EL (cell line): ENCODE measurements at places on chromosomes 12 and 14.
A peak's percentile ranks its signal among the peaks of the same experiment; 100 is the strongest.

DNA sequence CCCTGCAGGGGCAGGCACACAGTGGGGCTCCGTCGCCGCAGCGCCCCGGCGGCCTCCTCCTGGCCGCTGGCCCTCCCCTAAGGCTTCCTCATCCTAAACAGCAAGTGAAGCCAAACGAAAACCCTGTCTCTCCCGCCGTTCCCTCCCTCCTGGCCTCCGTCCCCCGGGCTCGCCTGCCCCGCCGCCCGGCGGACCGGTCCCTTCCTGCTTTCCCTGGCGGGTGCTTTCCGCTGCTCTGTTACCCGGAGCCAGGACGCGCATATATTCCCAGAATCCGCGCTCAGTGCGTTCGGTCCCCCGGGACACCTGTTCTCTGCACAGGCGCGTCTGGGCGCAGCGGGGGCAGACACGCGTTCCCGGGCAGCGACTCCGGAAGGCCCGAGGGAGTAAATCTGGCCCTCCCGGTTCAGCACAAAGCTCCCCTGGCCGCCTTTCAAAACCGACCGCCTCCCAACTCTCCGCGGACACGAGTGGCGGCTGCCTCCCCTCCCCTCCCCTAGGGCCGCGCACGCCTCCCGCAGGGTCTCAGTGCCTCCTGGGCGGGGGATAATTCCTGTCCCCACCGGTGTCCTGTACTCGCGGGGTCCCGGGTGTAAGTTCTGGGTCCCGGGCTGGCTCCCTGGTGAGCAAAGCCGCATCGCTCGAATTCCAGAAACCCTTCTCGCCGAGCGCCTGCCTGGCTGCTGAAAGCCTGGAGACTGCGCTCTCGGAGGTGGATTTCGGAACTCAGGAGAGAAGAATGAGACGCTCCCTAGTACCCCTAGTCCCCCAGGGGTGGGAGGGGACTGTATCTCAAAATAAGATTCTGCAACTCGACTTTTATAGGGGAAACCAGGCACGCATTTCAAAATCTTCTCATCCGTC lies 21.4 kb upstream of the CEP170B start:
- no peak for DNase-seq

DNA sequence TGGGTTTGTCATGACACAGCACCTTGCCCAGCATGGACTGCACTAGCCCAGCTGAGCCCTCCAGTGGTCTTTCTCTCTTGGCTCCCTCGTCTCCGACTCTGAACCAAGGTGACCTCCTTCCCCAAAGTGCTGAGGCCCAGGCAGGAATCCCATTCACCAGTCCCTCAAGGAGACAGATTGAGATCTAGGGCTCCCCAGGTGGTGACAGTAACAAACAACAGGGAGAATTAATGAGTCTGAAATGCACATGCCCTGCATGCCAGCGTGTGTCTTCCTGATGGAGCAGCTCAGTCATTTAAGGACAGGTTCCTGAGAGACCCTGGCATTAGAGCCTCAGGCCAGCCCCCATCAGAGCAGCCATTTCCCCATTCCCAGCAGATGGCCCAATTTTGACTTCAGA lies 51.4 kb upstream of the OAS1 start:
- peak; percentile 9 for DNase-seq

DNA sequence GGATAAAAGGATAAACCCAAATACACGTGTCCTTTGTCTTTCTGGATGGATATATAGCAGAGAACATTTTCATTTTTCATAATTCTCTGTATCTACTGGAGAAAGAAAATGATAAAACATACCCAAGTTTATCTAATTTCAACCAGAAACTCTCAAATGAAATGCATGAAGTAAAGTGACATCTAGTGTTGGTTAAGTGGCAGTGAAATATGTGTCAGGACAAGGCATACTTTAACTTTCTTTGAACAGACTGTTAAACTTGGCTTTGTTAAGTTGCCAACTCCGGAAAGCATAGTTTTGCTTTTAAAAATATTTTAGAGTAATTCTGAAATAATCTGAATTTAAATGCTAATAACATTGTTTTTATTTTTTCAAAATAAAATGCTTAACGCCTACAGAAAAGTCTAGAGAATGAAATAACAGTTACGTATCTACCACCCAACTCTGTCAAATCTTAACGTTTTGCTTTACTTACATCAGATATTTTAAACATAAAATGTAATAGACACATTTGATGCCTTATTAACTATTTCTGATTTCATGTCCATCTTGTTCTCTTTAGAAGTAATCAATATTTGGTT lies 25.2 kb upstream of the NTN4 start:
- peak; percentile 47 for DNase-seq

DNA sequence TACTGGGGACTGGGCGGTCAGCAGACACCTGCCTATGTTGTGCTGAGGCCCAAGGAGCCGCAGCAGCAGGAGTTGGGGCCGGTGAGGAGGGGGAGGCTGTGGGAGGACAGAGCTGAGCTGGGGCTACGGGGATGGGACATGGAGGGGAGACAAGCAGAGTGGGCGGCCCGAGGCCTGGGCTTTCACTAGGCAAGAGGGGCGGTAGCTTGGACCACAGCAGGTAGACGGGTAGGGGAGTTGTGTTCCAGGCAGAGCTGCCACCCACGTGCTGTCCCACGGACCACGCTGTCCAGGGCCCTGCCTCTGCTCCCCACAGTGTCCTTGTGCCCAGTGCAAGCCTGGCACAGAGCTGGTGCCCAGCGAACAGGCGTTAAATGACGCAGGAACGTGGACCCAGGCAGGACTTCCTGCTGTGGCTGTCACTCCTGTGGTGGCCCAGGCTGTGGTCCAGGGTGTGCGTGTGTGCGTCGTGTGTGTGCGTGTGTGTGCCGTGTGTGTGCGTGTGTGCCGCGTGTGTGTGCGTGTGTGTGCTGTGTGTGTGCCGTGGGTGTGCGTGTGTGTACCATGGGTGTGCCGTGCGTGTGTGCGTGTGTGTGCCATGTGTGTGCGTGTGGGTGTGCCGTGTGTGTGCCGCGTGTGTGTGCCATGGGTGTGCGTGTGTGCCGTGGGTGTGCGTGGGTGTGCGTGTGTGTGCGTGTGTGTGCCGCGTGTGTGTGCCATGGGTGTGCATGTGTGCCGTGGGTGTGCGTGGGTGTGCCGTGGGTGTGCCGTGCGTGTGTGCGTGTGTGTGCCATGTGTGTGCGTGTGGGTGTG lies 6.8 kb downstream of the CEP170B start:
- no peak for DNase-seq

- DNase-seq: no peak
These were observed 1662.2 kb upstream of the FLRT2 start for GRCh38 chr14:83867566-83868225.

- DNase-seq: peak; percentile 76
These were observed 41.4 kb downstream of the ATL1 start for GRCh38 chr14:50601394-50601793.

DNA sequence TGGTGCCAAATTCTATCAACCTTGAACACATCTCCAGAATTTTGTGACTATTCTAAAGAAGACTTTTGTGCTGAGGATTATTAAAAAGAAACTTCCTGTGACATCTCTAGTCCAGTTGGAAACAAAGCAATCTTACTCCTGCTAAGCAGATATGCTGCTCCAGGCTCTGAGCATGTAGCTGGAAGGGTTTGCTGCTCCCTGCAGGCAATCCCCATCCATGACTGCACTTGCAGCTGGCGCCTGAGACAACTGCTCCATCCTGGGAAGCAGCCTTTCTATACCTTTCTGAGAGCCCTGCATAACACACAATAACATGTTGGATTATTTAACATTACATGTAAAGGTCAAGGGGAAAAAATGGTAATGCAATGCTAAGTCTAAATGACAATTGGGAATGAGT lies 105.1 kb downstream of the NDUFA12 start:
- DNase-seq: no peak

DNA sequence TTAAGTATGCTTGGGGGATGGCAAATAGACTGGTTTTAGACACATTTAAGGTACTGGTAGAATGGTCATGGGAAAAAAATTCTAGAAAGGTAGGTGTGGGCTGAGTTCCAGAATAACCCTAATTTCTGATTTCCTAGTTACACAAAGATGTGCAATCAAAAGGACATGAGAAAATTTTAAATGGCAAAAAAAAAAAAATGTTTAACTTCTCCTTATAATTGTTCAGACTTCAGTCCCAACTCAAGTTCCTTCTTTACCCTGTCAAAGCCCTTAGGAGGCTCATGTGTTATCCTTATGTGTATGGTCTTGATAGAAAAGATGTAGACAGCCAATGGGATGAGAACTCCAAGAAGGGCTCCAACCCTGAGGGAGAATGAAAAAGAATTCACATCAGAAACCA lies 153.3 kb upstream of the PLEKHG7 start:
- DNase-seq: no peak

DNA sequence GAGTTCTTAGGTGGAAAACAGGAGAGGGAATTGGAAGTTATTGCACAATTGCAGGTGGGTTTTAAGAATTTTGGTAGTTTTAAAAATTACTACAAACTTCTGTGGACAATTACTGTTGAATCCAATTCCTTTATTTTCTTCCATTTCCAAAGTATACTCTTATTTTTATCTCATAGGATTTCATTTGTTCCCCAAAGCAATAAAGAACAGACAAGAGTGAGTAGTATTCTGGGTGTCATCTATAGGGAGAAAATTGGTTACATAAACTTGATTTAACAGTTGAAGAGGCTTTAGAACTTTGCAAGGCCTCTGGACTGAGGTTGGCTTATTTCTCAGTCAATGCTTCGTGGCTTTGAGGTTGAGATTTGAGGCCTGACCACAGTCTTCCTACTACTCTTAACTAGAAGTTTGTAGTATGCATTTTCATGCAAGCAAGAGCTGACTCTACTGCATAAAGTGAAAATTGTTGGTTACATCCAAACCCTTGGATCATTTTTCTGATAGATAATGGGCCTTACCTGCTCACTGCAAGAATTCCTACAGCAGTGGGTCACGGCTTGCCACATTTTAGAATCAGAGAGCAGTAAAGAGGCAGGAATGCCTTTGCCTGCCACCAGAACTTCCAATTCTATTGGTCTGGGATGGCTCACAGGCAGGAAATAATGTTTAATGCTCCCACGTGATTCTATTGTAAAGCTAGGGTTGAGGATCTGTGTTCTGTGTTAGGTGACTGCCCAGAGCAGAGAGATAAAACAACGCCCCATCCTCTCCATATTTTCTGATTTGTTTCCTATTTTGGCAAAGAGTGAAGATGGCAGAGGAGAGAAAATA lies 270.5 kb downstream of the TTC6 start:
- no peak for DNase-seq

DNA sequence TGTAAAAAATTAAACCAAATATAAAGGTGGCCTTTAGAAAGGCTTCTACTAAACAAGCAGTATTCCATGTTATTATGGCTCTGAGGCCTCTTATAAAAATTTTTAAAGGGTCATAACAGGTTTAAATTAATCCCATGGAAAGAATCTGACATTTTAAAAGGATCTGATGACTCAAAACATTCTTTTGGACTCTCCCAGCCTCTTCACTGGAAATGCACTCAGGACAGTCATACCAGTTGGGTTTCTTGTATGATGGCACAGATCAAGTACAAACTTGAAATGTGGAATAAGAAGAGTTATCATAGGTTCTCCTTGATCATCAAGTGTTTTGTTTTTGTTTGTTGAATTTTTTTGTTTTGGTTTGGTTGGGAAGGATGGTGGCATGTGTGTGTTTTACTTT lies 50.8 kb downstream of the PPP2R5E start:
- peak; percentile 80 for DNase-seq

- no peak for DNase-seq
These were observed 20.4 kb upstream of the AMIGO2 start for GRCh38 chr12:47100160-47100559.

- no peak for DNase-seq
These were observed 141.7 kb upstream of the NRXN3 start for GRCh38 chr14:78028471-78028870.

- DNase-seq: no peak
These were observed 13.2 kb downstream of the DTX1 start for GRCh38 chr12:113069751-113070116.

- DNase-seq: no peak
These were observed 26.0 kb downstream of the MAPK1IP1L start for GRCh38 chr14:55077170-55078151.

- no peak for DNase-seq
These were observed 37.0 kb downstream of the B4GALNT3 start for GRCh38 chr12:496736-497135.

DNA sequence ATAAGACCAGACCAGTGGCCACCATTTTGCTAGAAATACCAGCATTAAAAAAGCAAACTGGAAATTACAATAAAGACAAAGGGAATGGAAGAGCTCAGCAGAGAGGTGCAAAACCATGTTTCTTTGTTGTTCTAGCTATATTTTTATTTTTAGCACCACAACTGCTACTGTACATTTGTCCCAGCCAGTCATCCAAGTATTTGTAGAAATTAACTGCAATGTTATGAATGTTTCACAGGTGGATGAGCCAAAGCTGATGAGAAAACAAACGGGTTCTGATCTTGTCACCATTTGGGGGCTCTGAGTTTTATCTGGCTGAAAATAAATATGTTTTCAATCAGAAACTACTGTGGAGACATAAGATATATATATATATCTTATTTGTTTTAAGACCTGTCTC lies 24.9 kb upstream of the GCH1 start:
- DNase-seq: no peak

DNA sequence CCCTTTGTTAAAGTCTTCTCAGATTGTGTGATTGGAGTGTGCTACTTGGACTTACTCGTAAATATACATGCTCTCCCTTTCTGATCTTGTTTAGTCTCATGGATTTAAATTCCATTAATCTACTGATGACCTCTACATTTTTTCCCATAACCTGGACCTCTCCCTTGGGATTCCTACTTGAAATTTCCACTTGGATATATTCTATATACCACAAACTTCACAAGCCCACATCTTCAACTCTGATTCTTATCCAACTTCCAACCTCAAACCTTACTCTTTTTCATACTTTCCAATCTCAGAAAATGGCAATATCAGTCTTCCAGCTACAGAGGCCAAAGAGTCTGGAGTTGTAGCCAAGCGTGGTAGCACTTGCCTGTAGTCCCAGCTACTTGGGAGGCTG lies 49.1 kb upstream of the OTOGL start:
- no peak for DNase-seq

DNA sequence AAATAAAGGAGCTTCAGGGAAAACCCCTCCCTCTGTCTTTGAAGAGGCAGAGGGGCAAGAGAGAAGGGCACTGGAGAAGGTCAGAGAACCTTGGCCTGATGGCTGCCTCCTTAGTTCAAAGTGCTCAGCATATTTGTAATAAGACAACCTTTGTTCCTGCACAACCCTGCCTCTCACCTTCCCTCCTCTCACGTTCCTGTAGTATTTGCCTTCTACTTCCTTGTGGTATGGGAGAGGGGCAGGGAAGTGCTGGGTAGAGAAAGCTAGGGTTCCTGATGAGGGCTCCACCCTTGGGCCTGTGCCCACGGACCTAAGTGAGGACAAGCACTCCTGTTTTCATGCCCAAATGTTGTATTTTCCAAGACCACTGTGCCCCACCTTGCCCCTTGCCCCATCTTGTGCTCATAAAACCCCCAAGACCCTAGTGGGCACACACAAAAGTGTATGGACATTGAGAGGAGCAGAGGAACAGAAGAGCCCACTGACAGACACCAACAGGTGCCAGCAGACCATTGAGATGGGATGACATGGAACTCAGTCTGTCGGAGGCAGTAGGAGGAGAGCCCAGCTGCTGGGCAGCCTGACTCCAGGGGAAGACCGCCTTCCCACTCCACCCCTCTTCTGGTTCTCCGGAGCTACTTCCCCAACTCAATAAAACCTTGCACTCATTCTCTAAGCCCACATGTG lies 261.5 kb upstream of the CCDC196 start:
- DNase-seq: no peak
